ENCODE measurements at places on chromosomes 16 and 17. TPM values are rescaled to one million over a fixed set of nuclear protein-coding genes. Genes with fewer than 3 reads are reported as not detected.

Gene SLC13A2
- not detected for polyA plus RNA-seq

- no peaks in the 10 kb centered on the region for H3K4me1 ChIP-seq
- no peaks in the 10 kb centered on the region for H3K36me3 ChIP-seq
- no peak for DNase-seq
- H3K27ac ChIP-seq: no peak overlapping the region
- H3K27me3 ChIP-seq: no peaks in the 10 kb centered on the region
These were observed 996 bp upstream of the KCNJ12 start for GRCh38 chr17:21375162-21375560.

DNA sequence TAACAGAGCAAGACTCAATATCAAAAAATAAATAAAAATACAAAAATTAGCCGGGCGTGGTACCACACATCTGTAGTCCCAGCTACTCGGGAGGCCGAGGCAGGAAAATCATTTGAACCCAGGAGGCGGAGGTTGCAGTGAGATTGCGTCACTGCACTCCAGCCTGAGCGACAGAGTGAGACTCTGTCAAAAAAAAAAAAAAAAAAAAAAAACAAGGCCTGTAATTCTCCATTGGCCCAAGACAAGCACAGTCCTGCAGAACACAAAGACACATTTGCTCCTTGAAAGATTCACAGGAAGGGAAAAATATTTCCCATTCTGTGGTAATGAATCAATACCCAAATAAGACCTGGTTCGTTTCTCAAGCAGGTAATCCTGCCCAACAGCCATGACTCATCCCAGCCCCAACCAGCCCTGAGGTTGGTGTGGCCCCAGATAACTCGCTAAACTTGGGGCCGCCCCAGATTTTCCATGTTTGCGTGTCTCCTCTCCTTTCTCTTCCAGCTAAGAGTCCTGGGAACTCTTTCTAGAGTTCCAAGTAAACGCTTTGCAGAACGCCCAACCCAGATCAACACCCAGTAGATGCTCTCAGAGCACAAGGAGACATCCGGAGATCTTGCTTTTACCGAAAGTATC lies 40.3 kb upstream of the SNN start:
- no peak for DNase-seq
- no peak overlapping the region for H3K4me3 ChIP-seq
- peaks cover 46% of the 10 kb centered on the region for H3K4me1 ChIP-seq
- H3K27ac ChIP-seq: no peak overlapping the region

GRCh38 chr17:62653002-62653825 lies 25.7 kb downstream of the MRC2 start:
- DNase-seq: peak; percentile 14
- no peaks in the 10 kb centered on the region for H3K36me3 ChIP-seq
- H3K27ac ChIP-seq: peak overlapping the region; percentile 32
- no peaks in the 10 kb centered on the region for H3K27me3 ChIP-seq

Gene SSTR5
- polyA plus RNA-seq: not detected

Gene P2RX1
- polyA plus RNA-seq: not detected

DNA sequence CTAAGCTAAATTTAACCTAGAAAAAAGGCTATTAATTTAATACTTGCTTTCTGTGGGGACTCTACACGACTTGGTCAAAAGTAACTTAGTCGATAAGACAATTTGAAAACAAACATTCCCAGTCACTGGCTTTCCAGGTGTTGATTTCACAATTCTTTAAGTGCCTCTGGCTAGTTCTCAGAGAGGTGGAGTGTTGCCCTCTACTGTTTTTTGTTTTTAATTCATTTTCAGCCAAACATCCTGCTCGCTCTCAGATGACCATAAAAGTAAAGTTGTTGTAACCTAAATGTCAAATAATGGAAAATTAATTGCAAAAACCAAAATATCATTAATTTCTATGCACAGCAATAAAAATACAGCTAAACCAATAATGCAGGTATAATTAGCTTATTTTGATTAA lies 107.1 kb downstream of the MYO1D start:
- H3K4me3 ChIP-seq: no peak overlapping the region
- H3K36me3 ChIP-seq: no peaks in the 10 kb centered on the region
- no peak for DNase-seq
- H3K27me3 ChIP-seq: no peaks in the 10 kb centered on the region
- H3K27ac ChIP-seq: no peak overlapping the region

DNA sequence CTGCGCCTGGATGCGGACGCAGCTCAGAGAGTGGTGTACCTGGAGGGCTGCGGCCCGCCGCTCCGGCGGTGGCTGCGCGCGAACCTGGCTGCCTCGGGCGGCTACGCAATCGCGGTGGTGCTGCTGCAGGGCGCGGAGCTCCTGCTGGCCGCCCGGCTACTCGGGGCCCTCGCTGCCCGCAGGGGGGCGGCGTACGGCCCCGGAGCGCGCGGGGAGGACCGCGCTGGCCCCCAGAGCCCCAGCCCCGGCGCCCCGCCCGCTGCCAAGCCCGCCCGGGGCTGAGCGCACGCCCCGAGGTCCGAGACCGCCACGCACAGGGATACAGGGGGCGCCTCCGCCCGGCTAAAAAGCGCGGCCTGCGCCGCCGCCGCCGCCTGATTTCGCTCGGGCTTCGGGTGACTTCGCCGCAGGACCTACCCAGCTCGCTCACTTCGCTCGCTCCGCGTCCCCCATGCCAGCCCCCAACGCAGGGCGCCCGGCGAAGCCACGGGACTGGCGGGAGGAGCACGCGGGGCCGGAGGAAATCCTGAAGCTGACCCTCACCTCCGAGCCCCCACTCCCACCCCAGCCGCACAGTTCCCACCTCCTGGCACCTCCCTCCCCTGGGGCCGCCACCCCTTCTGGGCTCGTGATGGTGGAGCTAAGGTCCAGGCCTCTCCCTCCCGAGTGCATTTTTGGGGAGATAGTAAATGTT lies 8.2 kb downstream of the PDE6G start:
- H3K27me3 ChIP-seq: no peaks in the 10 kb centered on the region
- H3K36me3 ChIP-seq: no peaks in the 10 kb centered on the region
- no peaks in the 10 kb centered on the region for H3K4me1 ChIP-seq
- H3K4me3 ChIP-seq: no peak overlapping the region

Gene MMP2
- not detected for polyA plus RNA-seq

DNA sequence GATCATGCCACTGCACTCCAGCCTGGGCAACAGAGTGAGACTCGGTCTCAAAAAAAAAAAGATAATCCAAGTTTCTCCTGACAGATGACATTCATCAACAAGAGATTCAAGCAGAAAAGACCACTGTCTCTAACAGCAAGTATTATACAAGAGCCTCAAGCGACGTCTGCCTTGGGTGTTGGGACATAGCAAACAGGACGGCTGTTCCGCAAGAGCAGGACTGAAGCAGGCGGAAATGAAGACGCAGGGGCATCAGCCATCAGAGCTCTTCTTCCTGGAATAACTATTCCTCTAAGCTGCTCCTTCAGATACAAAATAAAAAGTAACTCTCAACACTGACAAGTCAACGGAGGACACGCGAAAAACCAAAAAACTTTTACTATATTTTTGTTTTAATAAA lies 54.0 kb downstream of the ANKRD11 start:
- H3K27ac ChIP-seq: peak overlapping the region; percentile 43
- DNase-seq: no peak
- H3K4me1 ChIP-seq: peaks cover 74% of the 10 kb centered on the region

Gene CEP295NL
- polyA plus RNA-seq: not detected

DNA sequence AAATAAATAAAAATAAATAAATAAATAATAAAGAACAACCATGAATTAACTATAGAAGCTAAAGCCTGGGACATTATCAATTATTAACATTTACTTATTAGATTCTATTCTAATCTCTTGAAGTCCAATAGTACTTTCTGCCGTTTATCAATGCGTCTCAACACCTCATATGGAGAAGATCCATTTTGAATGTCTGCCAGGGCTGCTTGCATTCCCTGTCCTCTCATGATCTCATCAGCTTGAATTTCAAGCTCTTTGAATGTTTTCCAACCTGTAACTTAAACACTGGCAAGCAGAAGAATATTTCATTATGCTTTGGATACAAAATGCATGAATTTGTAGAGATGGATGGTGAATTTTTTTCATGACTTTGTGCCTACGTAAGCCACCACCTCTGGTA lies 191.9 kb upstream of the ANKFN1 start:
- DNase-seq: no peak
- no peaks in the 10 kb centered on the region for H3K27me3 ChIP-seq
- no peak overlapping the region for H3K4me3 ChIP-seq
- no peaks in the 10 kb centered on the region for H3K36me3 ChIP-seq

DNA sequence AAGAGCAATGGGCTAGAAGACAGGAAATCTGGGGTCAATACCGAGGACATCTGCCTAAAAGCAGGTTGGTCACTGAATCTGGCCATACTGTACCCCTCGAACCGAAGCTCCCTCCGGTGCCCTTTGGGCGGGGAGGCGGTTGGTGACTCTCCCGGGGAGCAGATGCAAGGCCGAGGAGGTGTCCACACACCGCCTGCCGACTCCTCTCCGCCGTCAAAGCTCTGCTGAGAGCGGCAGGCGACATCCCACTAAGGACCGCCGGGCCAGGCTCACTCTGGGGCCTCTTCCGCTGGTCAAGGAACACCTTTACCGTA lies 458 bp downstream of the ZNF200 start:
- no peaks in the 10 kb centered on the region for H3K27me3 ChIP-seq
- H3K36me3 ChIP-seq: peaks cover 46% of the 10 kb centered on the region
- H3K4me1 ChIP-seq: peaks cover 23% of the 10 kb centered on the region
- DNase-seq: no peak
- H3K27ac ChIP-seq: peak overlapping the region; percentile 90

DNA sequence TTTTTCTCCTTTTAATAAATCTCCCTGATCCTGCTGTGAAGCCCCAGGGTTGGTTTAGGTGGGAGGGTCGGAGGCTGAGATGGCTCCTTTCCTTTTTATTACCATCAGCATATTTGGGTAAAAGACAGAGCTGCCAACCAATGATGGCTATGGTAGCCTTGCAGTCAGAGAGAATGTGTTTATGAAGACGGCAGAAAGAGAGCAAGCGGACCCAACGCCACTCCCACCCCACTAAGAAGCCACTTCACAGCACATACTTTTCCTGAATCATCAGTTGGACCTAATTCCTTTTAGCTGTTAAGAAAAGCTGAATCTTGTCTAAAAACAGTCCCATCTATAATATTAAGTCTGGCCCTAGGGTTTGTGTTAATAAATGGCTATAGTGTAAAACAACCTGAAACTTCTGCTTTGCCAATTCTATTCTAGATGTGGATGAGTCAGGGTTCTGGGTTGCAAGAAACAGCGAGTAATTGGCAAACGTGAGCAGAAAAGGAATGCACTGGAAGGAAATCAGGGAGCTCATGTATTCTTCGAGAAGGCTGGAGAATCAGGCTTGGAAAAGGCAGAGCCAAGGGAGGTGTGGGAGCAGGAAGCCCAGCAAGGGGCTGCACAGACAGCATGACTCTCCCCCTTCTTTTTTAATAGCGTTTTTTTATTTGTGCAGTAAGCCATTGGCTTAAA lies 34.0 kb upstream of the PRKCA start:
- H3K36me3 ChIP-seq: no peaks in the 10 kb centered on the region
- no peak for DNase-seq
- no peak overlapping the region for H3K4me3 ChIP-seq
- H3K27ac ChIP-seq: no peak overlapping the region

- no peaks in the 10 kb centered on the region for H3K4me1 ChIP-seq
- H3K36me3 ChIP-seq: no peaks in the 10 kb centered on the region
- no peak overlapping the region for H3K27ac ChIP-seq
- no peak for DNase-seq
- no peak overlapping the region for H3K4me3 ChIP-seq
- no peaks in the 10 kb centered on the region for H3K27me3 ChIP-seq
These were observed 387.4 kb upstream of the ASIC2 start for GRCh38 chr17:33680472-33680871.

Gene RNF227
- 3.2 TPM for polyA plus RNA-seq

Gene SCGB1C2
- polyA plus RNA-seq: not detected

Gene HOXB13
- not detected for polyA plus RNA-seq

Gene GUCY2D
- polyA plus RNA-seq: 0.98 TPM

- H3K4me3 ChIP-seq: no peak overlapping the region
- no peak for DNase-seq
- no peaks in the 10 kb centered on the region for H3K36me3 ChIP-seq
- H3K4me1 ChIP-seq: no peaks in the 10 kb centered on the region
- H3K27me3 ChIP-seq: no peaks in the 10 kb centered on the region
These were observed 236.6 kb upstream of the GSE1 start for GRCh38 chr16:85376292-85377095.
